ENCODE measurements at places on chromosomes 16 and 17.
A peak's percentile ranks its signal among the peaks of the same experiment; 100 is the strongest.

GRCh38 chr16:85163278-85164112, 51.2 kb upstream of the CIBAR2 start:
- no peak for DNase-seq

GRCh38 chr17:1573932-1574696, 11.5 kb upstream of the PITPNA start:
- DNase-seq, result peak; percentile 55

- peak; percentile 56 for DNase-seq
These were observed 3.8 kb upstream of the TMEM100 start for GRCh38 chr17:55726440-55726839.

DNA sequence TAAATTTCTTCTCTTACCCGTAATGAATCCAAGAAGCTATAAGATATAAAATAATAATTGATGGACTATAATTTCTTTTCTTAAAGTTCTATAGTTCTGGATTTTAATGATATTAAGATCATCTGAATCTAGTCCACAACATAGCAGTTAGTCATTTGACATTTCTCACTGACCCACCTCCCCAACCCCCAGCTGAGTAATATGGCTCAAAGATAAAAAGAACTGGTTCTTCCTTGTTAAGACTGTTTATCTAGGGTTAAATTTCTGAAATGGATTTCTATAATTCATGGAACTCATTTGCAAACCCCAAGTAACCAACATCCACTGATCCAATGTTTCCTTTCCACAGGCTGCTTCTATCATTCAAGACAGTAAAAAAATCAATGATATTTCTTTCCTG, 133.9 kb upstream of the SOX9 start:
- no peak for DNase-seq

- DNase-seq, result no peak
These were observed 14.9 kb downstream of the SLC4A1 start for GRCh38 chr17:44253006-44253405.

GRCh38 chr16:56643080-56643778, 4.8 kb downstream of the MT1A start:
- peak; percentile 88 for DNase-seq

DNA sequence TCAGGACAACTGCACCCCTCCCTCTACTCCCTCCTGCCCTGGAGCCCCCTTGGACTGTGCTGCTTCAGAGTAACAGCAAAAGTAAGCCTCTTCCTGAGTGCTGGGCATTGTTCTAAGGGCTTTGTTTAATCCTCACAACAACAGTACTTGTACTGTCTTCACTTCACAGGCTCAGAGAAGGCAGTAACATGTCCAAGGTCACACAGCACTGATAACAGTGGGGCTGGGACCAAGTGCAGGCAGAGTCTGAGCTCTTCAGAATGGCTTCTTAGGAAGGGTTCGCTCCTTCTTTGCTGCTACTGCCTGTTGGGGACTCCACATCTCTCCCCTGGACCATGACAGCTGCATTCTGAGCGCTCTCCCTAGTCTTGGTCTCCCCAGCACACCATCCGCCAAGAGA, 24.6 kb downstream of the TMEM132E start:
- no peak for DNase-seq

DNA sequence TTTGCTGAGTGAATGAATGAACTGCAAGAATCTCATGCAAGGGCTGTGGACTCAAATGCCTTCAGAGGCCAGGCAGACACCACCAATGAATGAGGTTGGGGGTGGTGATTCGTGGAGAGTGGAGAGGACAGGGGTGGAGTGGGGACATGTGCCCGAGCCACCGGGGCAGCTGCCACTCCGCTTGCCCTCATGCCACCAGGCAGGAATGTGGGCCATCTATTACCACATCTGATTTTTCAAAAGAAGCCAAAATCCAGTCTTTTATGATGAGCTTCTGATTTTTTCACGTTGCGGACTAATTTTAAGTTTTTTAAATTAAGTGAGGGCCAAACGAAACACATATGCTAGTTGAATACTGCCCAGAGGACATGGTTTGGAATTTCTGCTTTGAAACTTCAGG, 67.1 kb upstream of the SMURF2 start:
- no peak for DNase-seq

GRCh38 chr17:80395402-80396151, 19.4 kb upstream of the ENDOV start:
- DNase-seq, result peak; percentile 24

DNA sequence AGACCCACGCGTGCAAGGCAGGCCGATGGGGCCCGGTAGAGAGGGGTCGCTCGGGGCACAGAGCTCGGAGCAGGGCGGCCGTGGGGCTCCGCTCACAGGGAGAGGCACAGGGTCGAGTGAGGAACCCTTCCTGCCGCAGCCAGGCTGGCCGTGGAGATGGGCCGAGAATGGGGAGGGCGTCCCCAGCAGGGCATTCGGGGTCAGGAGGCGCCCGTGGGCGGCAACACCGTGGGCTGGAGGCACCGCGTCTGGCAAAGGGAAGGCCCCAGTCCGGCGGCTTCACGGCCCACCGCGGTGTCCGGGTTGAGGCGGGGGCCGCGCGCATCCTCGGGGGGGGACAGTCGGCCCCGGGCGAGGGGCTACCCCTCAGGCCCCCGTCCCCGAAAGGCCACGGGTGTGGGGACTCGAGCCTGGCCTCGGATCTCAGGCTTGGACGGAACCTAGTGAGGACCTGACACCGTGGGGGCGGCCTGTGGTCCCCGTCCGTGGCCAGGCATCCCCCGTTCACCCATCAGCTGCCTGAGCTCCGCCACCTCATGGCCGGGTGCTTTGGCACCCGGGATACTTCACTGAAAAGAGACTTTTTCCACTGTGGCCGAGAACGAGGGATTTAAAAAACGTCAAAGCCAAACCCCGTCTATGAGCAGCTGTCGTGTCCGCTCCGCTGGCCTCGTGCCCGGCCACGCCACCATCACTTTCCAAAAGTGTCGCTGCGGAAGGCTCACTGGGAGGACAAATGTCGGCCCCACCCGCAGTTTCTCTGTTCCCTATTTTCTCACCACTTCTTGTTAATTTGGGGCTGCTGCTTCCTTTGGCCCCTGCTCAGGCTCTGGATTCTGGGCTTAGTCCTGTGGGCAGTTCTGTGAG, 73.6 kb downstream of the METRNL start:
- DNase-seq, result no peak

DNA sequence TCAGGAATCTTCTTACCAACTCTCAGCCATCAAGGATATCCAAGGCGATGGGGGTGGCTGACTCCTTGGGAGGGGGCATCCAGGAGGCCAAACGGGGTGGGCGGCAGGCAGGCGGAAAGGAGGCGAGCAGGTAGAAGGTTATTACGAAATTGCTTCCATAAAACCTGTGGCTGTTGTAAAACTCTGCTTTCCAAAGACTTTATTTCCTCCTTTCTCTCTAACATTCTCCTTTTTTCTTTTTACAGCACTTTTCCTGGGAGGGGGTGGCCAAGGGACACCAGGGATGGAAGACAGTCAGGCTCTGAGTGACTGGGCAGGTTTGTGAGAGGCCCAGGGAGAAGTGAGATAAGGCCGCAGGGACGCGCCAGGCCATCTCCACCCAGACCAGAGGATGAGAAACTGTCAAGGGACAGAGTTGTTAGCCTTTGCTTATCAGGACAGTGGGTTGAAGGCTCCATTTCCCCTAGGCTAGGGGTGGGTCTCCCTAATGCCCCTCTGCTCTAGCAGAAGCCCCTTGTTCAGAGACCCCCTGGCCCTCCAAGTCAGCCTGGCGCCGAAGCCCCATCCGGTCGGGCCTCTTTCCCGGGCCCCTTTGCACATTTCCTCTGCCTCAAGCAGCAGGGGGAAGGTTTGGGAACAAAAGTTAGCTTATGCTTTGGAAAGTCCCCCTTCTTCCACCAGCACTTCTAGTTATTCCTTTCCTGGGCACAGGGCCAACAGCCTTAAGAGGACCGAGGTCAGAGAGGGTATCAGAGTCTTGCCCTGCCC, 5.0 kb upstream of the HOXB9 start:
- DNase-seq, result no peak

GRCh38 chr16:30949650-30950515, 1.0 kb downstream of the ORAI3 start:
- peak; percentile 90 for DNase-seq

GRCh38 chr16:10940501-10941079, 1.7 kb downstream of the DEXI start:
- no peak for DNase-seq

DNA sequence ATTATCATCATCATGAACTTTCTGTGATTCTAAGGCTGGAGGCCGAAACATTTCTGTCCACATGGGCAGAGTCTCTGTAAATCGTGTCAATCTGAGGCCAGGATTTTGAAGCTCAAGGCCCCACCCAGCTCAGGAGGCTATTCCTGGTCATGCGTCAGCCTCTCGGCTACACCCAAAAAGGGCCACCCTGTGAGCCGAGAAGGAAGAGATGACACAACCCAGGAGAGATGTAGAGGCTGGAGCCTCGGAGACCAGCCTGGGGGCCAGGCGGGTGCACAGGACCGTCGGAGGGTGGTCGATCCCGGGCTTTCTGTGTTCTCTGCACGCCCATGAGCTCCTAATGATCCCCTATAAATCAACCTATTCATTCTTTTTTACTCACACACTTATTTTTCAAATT, 1.1 kb upstream of the CACNG1 start:
- DNase-seq, result no peak

DNA sequence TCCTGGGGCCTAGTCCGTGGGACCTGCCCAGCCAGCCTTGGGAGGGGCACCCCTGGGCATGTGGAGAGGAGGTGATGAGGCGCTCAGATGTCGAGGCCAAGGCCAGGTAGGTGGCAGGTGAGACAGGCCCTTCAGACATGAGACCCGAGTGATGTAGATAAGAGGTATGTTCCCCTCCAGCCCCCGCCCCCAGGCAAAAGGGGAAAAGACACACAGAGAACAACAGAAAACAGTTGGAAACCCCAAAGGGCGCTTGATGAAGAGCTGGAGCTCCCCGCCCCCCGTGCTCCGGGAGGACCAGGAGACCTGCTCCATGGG, 95.4 kb upstream of the CBX4 start:
- no peak for DNase-seq

DNA sequence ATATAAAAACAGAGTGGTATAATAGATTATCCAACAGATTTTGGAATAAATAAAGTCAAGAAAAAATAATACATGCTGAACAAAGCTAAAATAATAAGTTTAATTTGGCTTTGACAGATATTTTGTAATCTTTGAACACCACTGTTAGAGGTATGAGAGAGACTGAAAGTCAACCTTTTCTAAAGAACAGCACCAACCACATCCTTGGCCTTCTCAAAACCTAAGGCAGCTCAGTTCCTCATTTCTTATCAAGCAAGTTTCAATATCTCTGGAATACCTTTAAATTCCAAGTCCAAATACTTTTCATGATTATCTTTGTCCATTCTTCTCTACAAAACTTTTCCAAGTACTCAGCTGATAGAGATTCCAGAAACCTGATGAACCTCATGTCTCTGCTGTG, 1603.8 kb downstream of the CDH8 start:
- DNase-seq, result no peak

DNA sequence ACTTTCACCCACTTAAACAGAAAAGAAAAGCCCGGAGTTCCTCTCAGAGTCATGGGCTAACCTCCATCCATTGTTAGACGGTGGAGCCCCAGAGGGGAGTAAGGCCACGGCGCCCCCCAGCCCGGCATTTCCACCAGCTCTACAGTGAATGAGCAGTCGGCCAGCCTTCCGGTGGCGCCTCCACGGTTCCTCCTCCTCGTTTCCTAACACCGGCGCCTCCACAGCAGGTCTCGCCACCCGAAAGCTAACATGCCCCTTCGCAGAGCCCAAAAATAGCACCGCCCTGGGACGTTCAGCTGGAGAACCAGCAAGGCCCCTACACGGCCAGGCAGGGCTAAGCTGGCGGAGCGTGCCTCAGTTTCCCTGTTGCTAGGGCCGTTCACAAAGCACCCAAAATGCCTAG, 858 bp downstream of the MMD start:
- DNase-seq, result no peak
